Activated T-helper 1 cell treated with Interleukin-2 at 50 U/mL for 16 hours (primary cell): ENCODE measurements at places on chromosomes 4 and X.

GRCh38 chrX:103823591-103823990 is 8.5 kb downstream of the RAB9B start:
- no peak for DNase-seq

- no peak for DNase-seq
Measured at GRCh38 chr4:39452153-39452859, 6.4 kb downstream of the RPL9 start.

GRCh38 chrX:124223524-124223923 is 108.9 kb upstream of the TEX13D start:
- DNase-seq = no peak

DNA sequence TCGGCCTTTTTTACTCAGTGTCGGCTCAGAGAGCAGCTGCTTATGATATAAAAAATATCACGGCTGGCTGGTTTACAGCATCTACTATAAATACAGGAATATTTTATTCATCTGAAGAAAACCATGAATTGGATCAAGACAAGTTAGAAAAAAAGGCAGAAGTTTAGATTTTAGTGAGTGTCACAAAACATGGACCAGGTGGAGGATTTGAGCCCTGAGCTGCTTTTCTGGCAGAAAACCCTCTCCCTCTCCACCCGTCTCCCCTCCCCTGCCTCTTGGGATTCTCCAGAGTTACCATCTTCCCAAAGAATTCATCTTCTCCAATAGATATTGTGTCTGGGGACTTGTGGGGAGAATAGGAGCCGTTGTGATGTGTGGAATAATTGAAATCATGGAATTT is 142.8 kb upstream of the RAI2 start:
- DNase-seq = no peak

DNA sequence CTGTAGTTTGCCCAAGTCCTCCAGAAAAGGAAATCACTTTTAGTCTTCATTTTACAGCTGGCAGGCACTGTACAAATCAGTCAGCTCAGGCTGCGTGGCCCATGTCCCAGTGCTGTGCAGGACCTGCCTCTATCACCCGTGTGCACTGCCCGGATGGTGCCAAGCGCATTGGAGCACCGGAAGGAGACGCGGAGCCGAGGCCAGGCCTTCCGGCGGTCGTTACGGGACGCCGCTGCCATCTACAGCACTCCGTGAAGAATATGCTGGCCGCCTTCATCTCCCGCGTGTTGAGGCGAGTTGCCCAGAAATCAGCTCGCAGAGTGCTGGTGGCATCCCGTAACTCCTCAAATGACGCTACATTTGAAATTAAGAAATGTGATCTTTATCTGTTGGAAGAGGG is at the start of gene PDHA2:
Gene PDHA2, plus strand, starts transcription at position 203 of the 400 bp plus-strand sequence. Its CDS starts 58 bp downstream, at position 261.
- DNase-seq = no peak

GRCh38 chr4:99998062-99998867 is 48.2 kb upstream of the H2AZ1 start:
- no peak for DNase-seq

DNA sequence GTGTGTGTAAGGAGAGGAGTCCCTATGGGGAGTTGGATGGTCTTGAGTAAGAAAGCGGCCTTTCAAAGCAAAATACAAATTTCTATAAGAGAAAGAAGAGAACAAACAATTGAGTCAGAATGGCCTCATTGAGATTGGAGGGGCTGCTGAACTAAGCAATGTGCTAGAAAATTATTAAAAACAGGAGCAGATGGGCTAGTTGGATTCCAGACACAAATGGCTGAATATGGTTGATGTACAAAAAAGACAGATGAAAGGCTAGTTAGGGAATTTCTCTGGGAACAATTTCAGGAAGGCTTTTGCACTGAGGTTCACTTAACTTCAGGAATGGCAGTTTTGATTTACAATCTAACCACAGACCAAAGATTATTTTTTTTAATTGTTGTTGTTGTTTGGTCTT is 1806.8 kb upstream of the TENM3 start:
- no peak for DNase-seq

GRCh38 chr4:26611372-26611771 is 27.5 kb downstream of the TBC1D19 start:
- no peak for DNase-seq

- DNase-seq = no peak
Measured at GRCh38 chr4:169136330-169136729, 126.3 kb upstream of the CBR4 start.

GRCh38 chr4:8391972-8392371 is 48.6 kb downstream of the ACOX3 start:
- DNase-seq = no peak

DNA sequence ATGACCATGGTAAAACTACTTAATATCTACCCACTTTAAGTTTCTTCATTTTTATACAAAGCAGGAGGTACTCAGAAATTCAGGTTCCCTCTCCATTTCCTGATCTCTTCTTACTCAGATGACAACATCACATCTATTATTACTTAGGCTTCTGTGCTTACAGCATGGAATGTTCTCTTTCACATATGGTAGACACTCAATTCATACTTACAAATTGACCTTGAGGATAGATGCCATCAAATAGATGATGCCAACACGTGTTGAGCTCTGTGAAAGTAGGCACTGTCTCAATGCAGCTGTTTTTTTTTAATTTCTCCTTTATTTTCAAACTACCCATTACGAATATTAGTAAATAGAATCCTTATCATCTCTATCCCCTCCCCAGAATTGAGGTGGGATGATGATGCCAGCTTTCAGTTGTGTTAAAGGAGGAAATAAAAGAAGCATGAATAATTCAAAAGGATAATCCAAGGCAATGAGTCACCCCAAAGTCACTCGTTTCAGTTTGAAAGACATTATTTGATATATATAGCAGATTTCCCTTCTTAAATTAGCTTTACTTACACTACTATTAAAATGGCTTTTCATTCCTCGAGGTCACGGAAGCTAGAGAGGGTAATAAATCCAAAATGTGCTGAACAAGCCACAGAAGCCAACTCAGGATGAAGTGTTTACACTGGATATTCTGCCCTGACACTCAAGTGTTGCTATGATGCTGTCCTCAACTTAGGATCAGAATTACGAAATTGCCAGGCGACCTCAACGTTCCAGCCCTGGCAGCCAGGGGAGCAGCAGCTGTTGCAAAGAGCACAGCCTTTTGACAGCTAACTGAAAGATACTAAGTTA is 124.2 kb upstream of the EOLA2 start:
- DNase-seq = no peak

- no peak for DNase-seq
Measured at GRCh38 chrX:64698317-64698716, 277.9 kb downstream of the ZC4H2 start.
